ENCODE measurements at places on chromosomes 7 and 10.

GRCh38 chr10:125082881-125083575 lies 77.3 kb downstream of the CTBP2 start:
- peak; percentile 45 for DNase-seq

- peak; percentile 85 for DNase-seq
Observed at GRCh38 chr7:47254081-47254977, 327.6 kb downstream of the TNS3 start.

DNA sequence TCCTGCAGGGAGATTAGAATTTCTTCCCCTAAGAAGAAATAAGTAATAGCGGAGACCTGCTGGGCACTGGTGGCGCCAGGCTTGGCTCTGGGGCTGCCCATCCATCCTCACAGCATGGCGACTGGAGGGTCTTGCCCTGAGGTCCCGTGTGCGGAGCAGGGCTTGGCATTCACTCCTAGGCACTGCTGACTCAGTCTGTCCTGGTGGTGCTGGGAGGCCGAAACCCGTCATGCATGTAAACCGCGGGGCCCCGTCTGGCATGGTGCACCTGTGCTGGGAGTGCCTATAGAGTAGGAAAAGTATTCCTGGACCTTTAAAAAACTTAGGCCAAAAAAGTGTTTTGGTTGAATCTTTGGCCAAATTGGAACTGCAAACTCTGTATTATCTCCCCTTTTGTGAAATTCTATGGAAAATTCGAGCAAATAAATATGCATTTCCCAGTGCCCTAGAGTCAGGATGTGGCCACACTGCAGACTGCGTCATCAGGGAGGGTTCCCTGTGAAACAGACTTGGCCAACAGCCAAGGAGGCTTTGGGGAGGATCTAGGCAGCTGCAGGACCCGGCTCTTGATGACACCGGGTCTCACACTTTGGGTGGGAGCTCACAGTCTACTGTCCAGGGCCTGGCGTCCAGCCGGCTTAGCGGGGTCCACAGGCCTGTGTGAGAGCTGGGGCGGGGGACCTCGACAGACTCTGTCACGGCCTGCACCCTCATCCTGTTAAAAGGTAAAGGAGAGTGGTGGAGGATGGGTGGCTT lies 122.3 kb downstream of the VIPR2 start:
- DNase-seq = no peak

DNA sequence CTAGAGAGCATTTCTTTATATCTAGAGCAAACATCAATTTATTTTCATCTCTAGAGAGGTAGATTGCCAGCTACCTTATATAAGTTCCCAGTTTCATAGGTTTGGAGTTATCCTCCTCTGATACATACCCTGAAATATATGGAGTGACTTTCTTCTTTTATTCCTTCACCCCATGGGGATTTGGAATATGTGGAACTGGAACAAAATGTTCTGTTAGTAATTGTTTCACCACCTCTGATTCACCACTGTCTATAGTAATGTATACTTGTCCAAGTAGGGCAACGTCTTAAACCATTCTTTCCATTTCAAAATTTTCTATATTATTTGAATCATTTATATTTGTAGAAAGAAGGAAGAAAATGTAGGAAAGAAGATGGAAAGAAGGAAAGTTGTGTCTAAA lies 511.2 kb upstream of the KCND2 start:
- no peak for DNase-seq

GRCh38 chr7:121833991-121834390 lies 39.0 kb upstream of the PTPRZ1 start:
- no peak for DNase-seq

- no peak for DNase-seq
Observed at GRCh38 chr10:35119378-35119777, 7.3 kb upstream of the CREM start.

DNA sequence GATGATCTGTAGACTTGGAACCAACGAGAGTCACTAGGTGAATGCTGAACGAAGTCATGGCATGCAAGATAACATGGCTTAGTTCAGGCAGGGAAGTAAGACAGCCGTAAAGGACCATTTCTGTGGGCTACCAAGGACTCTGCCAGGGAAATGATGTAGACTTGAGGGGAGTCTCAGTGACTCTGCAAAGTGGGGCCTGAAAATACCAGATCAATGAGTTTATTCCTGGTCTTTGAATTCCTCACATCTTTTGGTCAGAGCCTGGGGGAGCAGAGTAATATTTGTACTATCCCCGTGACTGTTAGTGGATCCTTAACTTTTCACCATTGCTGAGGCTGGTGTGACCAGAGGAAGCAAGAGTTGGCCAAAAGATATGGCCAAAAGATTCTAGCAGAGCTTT lies 60.7 kb upstream of the INHBA start:
- DNase-seq = no peak

DNA sequence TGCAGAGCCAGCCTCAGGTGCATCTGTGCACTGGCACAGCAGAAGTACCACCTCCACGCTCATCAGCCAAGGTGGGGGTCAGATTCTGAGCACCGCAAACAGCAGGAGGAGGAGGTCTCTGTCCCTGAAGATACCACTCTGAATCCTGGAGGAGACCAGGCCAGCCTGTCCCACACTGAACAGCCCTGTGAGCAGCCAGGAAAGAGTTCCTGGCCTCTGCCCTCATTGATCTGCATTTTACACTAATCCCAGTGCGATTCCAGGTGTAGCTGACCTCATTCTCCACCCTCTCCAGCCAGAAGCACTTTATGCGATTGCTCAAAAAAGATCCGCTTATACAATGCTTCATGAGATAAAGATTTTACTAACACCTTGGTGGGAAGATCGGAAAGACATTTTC lies 99.1 kb upstream of the CACUL1 start:
- no peak for DNase-seq

DNA sequence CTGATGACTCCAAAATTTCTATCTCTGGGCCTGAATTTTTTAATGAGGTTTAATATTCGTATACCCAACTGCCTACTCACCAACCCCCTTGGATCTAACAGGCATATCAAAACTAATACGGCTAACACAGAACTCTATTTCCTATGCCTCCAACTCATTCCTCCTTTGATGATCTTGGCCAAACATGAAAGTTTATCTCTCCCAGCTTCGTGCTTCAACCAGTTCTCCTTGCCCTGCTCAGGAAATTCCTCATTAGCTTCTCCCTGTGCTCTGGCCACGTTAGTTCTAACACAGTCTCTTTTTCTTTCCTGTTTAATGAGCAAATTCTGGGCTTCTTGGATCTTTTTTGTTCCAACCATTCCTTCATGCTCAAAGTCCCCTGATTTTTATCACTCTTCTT lies 138.9 kb upstream of the PTN start:
- no peak for DNase-seq

GRCh38 chr10:107689323-107689722 lies 524.8 kb upstream of the SORCS1 start:
- DNase-seq = no peak

DNA sequence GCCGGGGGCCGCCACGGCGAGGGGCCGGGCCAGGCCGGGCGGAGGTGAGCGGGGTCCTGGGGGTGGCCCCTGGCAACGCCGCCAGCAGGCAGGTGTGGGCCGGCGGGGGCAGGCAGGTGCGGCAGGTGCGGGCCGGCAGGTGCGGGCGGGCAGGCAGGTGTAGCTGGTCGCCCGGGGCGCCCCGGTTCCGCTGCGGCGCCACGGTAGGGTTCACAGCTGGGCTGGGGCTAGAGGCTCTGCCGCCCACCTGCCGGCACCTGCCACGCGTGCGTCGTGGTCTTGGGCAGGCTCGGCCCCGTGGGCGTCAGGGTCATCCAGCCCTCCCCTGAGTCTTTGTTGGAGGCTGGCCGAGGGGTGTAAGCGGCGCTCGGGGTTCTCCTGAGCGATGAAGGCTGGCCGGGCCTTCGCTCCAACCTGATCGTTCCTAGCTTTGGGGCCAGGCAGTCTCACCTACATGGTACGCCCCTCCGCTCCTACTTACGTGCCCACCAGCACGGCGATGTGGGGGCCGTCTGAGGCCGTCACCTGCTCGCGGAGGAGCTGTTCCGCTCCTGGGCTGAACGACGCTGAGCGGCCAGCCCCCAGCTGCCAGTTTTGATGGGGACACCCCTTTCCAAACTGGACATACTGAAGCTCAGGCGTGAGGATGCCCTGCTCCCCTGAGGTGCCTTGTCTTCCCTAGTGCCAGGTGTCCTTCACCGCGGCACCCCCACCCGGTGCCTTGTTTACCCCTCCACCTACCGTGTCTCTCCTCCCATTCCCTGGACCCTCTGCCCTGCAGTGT lies 493 bp downstream of the ZMIZ2 start:
- DNase-seq = no peak

DNA sequence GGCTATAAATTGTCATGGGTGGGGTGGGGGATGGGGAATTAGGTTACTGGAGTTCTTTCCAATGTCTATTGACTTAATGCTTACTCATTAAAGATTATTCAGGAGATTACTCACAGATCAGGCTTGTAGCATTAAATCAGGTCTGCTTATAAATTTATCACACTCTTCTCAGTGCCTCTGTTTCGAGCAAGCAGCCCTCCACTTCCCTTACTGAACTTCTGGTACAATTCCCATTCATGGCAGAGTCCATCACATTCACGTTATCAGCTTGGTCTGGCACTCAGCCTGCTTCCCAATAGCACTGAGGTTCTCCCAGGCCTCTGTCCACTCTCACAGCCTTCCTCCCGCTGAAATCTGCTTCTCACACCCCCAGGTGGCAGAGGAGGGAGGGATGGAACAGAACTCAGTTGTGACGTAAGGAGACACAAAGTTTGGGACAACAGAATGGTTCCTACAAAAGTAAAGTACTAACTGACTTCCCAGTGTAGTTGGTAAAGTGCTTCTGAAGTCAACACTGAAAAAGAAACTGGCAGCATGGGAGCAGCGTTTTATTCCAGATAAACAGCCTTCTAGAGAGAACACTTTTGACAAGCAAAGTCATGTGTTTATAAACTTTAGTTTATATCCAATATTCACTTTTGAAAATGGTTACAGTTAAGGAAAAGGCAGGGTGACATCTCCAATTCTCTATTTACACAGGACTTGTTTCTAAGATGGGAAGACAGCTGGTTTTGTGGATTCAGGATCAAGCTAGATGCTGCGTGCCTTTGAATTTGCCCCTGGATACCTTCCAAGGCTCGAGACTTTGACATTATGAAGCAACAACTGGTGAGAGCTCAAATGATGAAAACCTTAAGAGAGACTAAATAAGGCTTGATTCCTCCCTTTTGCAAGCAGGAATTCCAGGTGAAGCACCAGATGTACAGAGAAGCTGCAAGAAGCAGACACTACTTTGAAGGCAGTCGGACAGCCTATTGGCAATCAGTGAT lies 81.4 kb downstream of the ATXN7L1 start:
- no peak for DNase-seq

GRCh38 chr7:41306486-41306885 lies 396.4 kb downstream of the INHBA start:
- no peak for DNase-seq

DNA sequence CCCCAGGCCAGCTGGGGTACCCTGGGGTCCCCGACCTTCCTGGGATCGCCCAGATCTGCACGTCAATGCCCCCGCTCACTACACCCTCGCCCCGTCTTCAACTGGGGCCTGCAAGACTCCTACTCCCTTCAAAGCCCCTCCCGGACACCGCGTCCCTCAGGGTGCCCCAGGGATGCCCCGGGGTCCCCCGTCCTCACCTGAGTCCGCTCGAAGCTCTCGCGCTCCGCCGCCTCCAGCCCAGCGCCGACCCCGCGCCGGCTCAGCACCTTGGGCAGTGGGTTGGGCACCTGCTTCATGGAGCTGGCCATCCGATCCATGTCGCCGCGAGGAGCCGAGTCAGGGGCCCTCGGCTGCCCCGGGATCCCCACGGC lies at the start of gene HIP1:
HIP1 (minus strand) TSS at position 338 of the 371 bp plus-strand sequence; CDS start at position 317, 21 bp downstream.
- DNase-seq = no peak

DNA sequence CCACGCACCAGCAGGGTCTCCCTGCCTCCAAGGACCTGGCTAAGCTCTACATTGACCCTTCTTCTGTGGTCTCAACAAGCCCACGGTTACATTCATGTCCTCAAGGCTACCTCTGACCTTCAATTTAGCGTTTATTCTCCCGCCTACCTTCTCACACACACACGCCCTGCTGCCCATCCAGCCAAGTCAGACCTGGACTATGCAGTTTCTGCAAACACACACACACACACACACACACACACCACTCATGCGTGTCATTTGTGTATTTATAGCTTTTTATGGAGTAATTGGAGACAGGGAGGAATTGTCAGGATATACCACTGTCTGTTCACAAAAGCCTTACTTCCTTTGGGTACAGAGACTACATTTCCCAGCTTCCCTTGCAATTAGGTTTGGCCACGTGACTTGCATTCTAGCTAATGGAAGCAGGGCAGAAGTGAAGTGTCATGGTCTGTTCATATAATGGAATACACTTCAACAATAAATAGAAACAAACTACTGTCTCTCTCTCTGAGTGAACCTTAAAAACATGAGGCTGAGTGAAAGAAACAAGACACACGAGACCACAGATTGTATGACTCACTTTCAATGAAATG lies 53.8 kb upstream of the CPXM2 start:
- no peak for DNase-seq

DNA sequence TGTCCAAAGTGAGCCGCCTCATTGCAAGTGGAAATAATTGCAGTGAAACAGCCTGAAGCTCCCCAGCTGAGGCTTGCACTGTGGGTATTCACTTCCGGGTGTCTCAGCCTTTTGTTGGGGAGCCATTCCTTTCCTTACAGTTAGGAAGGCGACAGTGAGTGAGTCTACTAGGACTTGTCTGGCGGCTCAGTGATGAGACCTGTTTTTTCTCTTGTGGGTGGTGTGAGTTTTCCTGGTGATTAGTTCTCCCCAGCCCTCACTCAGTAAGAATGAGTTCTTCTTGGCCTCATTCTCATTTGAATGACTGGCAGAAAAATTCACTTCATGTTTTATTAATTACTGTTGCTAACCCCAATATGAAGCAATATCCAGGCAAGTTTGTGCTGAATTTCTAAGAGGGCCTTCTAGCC lies 2.6 kb downstream of the PGAM1 start:
- no peak for DNase-seq

DNA sequence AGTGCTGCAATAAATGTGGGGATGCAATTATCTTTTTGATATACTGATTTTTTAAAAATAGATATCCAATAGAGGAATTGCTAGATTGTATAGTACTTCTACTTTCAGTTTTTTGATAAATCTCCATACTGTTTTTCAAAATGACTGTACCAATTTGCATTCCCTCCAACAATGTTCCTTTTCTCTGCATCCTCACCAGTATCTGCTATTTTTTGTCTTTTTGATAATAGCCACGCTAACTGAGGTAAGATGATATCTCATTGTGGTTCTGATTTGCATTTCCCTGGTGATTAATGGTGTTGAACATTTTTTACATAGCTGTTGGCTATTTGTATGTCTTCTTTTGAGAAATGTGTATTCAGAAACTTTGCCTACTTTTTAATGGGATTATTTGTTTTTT lies 217.7 kb upstream of the MTPN start:
- DNase-seq = no peak

DNA sequence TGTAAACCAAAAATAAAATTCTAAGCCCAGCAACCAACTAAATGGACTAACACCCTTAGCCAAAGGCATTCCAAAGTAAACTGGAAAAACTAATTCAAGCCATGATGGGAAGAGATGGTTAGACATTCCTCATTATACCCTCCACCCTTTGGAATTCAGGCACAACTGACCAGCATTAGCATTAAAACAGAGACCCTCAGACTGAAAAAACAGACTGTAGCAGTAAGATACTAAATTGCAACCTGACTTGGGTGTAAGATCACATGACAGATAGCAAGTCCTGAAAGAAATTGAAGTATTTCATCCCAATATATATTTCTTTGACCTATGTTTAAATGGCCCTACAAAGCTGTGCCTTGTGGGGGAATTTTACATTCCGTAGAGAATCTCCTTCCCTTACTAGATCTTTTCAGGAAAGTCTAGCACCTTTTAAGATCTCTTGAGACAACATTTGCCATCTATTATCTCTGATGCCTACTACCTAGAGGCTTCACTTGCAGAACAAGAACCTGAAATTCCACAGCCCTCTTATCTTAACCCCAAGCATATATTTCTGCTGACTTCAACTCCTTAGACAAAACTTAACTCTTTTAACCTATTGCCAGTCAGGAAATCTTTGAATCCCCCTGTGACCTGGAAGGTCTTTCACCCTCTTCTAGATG lies 750.2 kb upstream of the IGFBP3 start:
- no peak for DNase-seq

Data from right hindlimb (tissue), 1 donor.